ENCODE measurements at places on chromosomes 1 and 21. TPM values are rescaled to one million over a fixed set of nuclear protein-coding genes. Genes with fewer than 3 reads are reported as not detected.

SELL gene
- total RNA-seq: 1.1 TPM

DNA sequence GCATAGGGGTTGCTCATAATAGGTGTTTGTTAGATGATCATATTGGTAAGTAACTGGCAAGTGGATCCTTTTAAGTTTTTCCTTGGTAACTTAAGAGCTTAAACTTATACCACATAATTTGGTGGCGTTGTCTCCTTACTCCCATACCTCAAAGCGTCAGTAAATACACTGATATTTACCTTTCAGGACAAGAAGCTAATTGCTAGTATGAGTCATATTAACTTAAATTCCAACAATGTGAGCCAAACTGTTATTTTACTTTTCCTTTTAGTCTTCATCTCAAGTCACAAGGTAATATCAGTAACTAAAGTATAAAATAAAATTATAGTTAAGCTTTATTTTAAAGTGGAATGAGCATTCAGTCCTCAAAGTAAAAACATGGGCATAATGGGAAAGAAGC lies 9.0 kb upstream of the SH3GLB1 start:
- H3K36me3 ChIP-seq: no peaks in the 10 kb centered on the region
- H3K4me3 ChIP-seq: no peak overlapping the region
- H3K27ac ChIP-seq: no peak overlapping the region
- H3K4me1 ChIP-seq: no peaks in the 10 kb centered on the region
- no peak for DNase-seq

GRCh38 chr1:196078691-196079090 lies 529.5 kb downstream of the KCNT2 start:
- no peaks in the 10 kb centered on the region for H3K36me3 ChIP-seq
- H3K4me1 ChIP-seq: no peaks in the 10 kb centered on the region
- H3K27me3 ChIP-seq: no peaks in the 10 kb centered on the region
- H3K27ac ChIP-seq: no peak overlapping the region

- H3K27me3 ChIP-seq: no peaks in the 10 kb centered on the region
- H3K36me3 ChIP-seq: no peaks in the 10 kb centered on the region
- no peak for DNase-seq
- H3K4me1 ChIP-seq: no peaks in the 10 kb centered on the region
Measured at GRCh38 chr1:181604482-181605249, 121.3 kb downstream of the CACNA1E start.

- no peaks in the 10 kb centered on the region for H3K27me3 ChIP-seq
- H3K36me3 ChIP-seq: peaks cover 9% of the 10 kb centered on the region
- peak; percentile 20 for DNase-seq
Measured at GRCh38 chr1:21258331-21259134, 31.7 kb downstream of the ECE1 start.

DNA sequence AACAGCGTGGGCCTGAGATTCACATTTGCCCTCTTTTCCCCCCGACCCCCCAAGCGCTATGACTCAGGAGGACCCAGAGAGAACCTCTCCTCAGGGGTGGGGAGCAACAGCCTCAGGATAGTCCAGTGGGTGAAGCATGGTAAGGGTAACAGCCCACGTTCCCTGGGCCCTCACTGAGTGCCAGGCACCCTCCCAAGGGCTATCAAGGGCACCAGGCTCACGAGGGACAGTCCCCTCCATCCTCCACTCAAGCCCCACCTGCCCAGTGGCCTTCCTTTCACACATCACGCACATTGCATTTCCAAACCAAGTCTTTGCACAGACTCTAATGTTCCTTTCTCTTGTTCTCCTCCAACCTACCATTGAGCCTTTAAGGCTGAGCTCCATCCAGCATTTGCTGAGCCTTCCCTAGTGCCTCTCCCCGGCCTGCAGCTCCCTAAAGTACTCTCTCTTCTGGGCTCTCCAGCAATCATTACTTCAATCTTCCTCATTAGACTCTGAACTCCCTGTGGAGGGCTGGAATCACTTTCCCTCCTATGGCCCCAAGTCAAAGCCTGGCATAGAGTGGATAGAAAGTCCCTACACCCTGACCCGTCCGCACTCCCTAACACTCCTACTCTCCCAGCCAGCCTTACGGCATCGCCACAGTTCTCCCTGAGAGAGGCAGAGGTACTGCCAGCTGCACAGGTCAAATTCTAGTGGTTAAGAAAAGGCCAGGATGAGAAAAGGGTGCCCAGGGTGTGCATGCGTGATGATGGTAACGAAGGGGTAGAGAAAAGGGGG lies 1.0 kb downstream of the AKR7A2 start:
- peaks cover 12% of the 10 kb centered on the region for H3K36me3 ChIP-seq
- peak overlapping the region; percentile 94 for H3K4me3 ChIP-seq
- DNase-seq: no peak

GRCh38 chr1:232416026-232416568 lies 213.8 kb downstream of the SIPA1L2 start:
- H3K27me3 ChIP-seq: no peaks in the 10 kb centered on the region
- no peak overlapping the region for H3K4me3 ChIP-seq
- DNase-seq: no peak
- H3K36me3 ChIP-seq: no peaks in the 10 kb centered on the region

DNA sequence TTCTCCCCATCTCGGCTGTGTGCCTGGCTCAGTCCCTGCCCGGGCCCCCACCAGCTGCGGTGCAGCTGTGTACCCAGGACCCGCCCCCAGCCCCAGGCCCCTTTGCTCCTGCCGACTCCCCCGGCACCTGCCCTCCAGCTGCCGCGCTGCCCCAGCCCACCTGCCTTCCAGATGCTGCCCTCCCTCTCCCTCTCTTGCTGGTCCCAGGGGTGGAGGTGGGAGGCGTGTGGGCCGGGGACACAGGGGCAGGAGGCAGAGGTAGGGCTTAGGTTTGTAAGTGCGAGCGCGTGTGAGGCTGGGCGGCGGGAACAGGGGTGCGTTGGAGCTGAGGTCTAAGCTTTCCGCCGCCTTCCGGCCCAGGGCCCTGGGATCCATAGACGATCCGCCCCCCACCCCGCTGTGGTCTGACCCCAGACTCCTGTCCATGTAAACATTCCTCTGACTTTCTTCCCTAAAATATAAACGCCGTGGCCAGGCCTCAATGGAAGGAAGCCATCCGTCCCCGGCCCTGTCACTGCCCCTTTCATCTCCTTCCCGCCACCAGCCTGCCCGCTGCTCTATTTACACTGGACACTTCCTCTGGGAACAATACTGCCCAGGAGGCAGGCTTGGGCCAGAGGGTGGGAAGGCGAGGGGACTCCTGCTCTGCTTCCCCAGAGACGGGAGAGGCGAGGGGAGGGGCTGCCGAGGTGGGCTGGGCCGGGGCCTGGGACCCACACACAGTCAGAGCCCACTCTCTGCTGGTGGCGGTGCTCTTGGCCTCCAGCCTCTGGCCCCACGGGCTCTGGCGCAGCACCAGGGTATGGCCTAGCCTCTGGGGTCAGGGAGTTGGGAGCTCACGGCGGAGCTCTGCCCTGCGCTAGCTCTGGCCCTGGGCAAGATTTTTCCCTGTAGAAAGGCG lies 128.3 kb downstream of the CASZ1 start:
- H3K4me1 ChIP-seq: no peaks in the 10 kb centered on the region
- H3K27me3 ChIP-seq: no peaks in the 10 kb centered on the region
- no peak overlapping the region for H3K27ac ChIP-seq
- H3K4me3 ChIP-seq: no peak overlapping the region

DNA sequence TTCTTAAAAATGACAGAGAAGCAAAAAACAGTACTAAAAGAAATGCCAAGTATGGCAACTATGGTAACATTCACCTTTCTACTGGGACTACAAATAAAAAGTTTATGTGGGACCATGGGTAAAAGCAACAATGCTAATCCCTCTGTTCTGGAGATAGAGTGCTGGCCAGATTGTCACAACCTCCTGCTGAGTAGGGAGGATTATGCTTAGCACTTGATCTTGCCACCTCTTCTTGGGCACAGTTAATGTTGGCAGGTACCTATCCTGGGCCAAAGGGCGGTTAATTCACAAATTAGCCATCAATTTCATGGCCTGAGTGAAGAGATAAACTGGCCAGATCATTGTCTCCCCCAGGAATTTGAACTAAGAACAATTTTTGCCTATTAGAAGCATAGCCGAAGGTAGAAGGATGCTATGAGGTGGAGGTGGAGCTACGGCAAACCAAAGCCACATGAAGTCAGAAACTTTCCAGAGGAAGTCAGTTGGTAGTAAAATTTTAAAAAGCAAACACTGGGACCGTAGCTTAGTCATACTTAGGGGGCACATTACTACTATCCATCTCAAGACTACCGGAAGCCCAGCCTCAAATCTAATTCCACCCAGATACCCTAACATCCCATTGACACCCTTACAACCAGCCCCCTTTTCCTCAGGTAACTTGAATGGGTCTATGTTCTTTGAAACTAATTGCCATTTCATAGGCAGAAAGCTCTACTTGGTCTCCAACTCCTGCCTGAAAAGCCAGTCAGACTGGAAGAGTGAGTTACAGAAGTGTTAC lies 2.7 kb downstream of the SCYL3 start:
- peak overlapping the region; percentile 98 for H3K27ac ChIP-seq
- H3K4me3 ChIP-seq: no peak overlapping the region
- H3K27me3 ChIP-seq: no peaks in the 10 kb centered on the region
- peaks cover 18% of the 10 kb centered on the region for H3K4me1 ChIP-seq
- no peaks in the 10 kb centered on the region for H3K36me3 ChIP-seq
- DNase-seq: no peak

DNA sequence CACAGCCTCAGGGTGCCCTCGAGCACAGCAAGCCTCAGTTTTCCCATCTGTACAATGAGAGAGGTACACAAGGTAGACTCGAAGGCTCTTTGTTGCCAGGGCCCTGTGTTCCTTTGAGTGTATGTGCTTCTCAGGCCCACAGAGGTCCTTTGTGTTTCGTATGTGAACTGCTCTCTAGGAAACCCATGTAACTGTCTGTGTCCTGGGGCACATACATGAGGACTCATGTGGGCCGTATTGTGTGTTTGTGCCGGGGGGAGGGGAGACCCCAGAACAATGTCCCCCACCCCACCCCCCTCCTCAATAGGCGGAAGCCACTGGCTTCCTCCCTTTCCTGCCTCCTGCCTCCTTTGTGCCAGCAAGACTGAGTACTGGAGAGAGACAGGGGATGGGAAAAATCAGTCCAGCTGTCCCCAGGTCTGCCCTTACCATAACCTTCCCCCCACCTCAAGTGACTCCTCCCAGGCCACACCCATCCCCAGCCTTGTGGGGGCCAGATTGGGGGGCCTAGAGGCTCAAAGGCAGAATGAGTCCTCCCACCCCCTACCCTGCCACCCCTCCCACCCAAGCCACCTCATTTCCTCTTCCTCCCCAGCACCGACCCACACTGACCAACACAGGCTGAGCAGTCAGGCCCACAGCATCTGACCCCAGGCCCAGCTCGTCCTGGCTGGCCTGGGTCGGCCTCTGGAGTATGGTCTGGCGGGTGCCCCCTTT lies at the start of gene TIE1:
TSS of gene TIE1 (plus strand) at position 605 of the 717 bp plus-strand sequence. CDS start at position 695, 90 bp downstream.
- H3K27me3 ChIP-seq: no peaks in the 10 kb centered on the region
- H3K27ac ChIP-seq: no peak within 1 kb of the TSS
- H3K4me3 ChIP-seq: no peak within 1 kb of the TSS
- H3K36me3 ChIP-seq: no peaks in the 10 kb centered on the region
- no peak for DNase-seq

GRCh38 chr1:183699616-183700160 lies 46.6 kb upstream of the APOBEC4 start:
- DNase-seq: no peak
- peak overlapping the region; percentile 28 for H3K27ac ChIP-seq
- H3K36me3 ChIP-seq: no peaks in the 10 kb centered on the region
- no peaks in the 10 kb centered on the region for H3K4me1 ChIP-seq
- no peak overlapping the region for H3K4me3 ChIP-seq

DNA sequence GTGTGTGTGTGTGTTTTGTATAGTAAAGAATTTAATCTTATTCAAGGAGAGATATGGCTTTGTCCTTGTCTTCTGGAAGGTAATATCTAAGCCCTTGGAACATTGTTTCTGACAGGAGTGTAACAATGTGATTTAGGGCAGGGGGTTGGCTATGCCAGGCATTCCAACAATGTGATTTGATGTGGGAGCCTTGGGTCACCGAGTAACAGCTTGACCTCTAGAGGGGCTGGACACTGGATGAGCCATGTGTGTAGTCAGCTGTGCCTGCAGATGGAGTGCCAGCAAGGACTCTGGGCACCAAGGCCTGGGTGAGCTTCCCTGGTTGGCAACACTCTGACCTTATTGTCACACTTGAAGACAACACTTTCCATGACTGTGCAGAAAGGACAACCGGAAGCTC lies 336.1 kb upstream of the ZP4 start:
- no peak overlapping the region for H3K4me3 ChIP-seq
- H3K36me3 ChIP-seq: no peaks in the 10 kb centered on the region
- DNase-seq: no peak
- no peaks in the 10 kb centered on the region for H3K27me3 ChIP-seq

- H3K27ac ChIP-seq: no peak overlapping the region
- H3K4me1 ChIP-seq: peaks cover 19% of the 10 kb centered on the region
Measured at GRCh38 chr1:224499204-224499603, 64.6 kb upstream of the WDR26 start.

GRCh38 chr1:199466961-199467360 lies 560.5 kb upstream of the NR5A2 start:
- H3K4me1 ChIP-seq: no peaks in the 10 kb centered on the region
- DNase-seq: no peak
- H3K4me3 ChIP-seq: no peak overlapping the region
- H3K27ac ChIP-seq: no peak overlapping the region
- no peaks in the 10 kb centered on the region for H3K27me3 ChIP-seq

- no peaks in the 10 kb centered on the region for H3K36me3 ChIP-seq
- no peak overlapping the region for H3K4me3 ChIP-seq
- no peaks in the 10 kb centered on the region for H3K27me3 ChIP-seq
- H3K27ac ChIP-seq: no peak overlapping the region
Measured at GRCh38 chr1:186785503-186785902, 43.2 kb upstream of the PLA2G4A start.

DNA sequence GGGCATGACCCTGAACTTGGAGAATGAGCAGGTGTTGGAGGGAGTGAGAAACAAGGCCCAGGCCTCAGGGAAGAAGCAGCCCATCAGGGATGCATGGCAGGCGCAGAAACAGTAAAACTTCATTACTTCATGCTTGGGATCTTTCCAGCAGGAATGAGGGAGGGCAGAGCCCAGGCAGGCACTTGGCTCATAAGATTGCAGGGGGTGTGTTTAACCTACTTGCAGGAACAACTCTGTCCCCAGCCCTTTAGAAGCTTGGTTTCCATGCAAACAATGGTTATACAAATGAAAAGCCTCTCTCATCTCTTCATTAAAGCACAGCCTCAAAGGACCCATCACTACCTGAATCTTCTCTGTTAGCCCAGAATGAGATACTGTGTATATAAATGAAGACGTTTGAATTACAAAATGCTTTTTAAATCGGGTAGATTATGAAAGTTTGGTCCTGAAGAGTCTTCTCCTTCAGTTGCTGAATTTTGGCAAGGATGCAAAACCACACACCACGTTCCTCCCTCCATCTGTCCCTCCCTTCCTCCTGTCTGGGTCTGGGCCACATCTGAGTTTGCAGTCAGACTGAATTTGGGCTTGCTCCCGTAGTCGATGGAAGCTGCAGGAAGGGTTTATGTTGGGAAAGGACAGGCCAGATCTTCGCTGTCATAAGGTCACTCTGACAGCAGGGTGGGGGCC lies 154.4 kb upstream of the KLHDC7A start:
- H3K4me3 ChIP-seq: no peak overlapping the region
- H3K27me3 ChIP-seq: no peaks in the 10 kb centered on the region
- DNase-seq: no peak

GRCh38 chr1:159009704-159010361 lies at the start of gene IFI16:
TSS of gene IFI16 (plus strand) at chr1:159009907. CDS start at chr1:159014681, 4,774 bp downstream.
- no peaks in the 10 kb centered on the region for H3K36me3 ChIP-seq
- H3K4me1 ChIP-seq: no peaks in the 10 kb centered on the region
- H3K4me3 ChIP-seq: no peak within 1 kb of the TSS
- H3K27me3 ChIP-seq: no peaks in the 10 kb centered on the region
- DNase-seq: no peak

Data from pancreas (tissue), 10 donors.